ENCODE measurements at places on chromosomes 13 and 19. TPM values are rescaled to one million over a fixed set of nuclear protein-coding genes. Genes with fewer than 3 reads are reported as not detected.

Gene PGLYRP1
- not detected for total RNA-seq

Gene SIGLEC9
- 2.1 TPM for total RNA-seq

Gene ZNF728
- total RNA-seq: 0.67 TPM

Gene SYDE1
- total RNA-seq: 5.8 TPM

Gene TNFSF13B
- 7.9 TPM for total RNA-seq

Gene KLK2
- not detected for total RNA-seq

Gene SYNE4
- total RNA-seq: 6.1 TPM

Gene SWSAP1
- total RNA-seq: 0.76 TPM

Gene SSC5D
- total RNA-seq: 2.8 TPM

Gene CYP4F12
- total RNA-seq: 64.4 TPM

Gene UBAC2
- total RNA-seq: 38.8 TPM

Gene LILRB5
- total RNA-seq: 11.6 TPM

Gene PALM3
- total RNA-seq: 0.54 TPM

Gene HSH2D
- 111 TPM for total RNA-seq

Gene ZNF284
- total RNA-seq: 2.7 TPM

Gene KIR2DL1
- total RNA-seq: not detected

Gene NLRP4
- total RNA-seq: not detected

Gene MOB3A
- 55.3 TPM for total RNA-seq

All from Peyer's patch (tissue), 4 donors.